IgD-negative memory B cell (primary cell): ENCODE measurements at places on chromosomes 1 and 21. TPM values are rescaled to one million over a fixed set of nuclear protein-coding genes. Genes with fewer than 3 reads are reported as not detected.

The APOBEC4 gene
- not detected for polyA plus RNA-seq

The ZSWIM5 gene
- 0.14 TPM for polyA plus RNA-seq

The TCHH gene
- not detected for polyA plus RNA-seq

The HCRTR1 gene
- not detected for polyA plus RNA-seq

The AMPD1 gene
- 0.21 TPM for polyA plus RNA-seq

The MRAP gene
- polyA plus RNA-seq, result not detected

The KCNN3 gene
- polyA plus RNA-seq, result 0.88 TPM

The SMG7 gene
- 34.4 TPM for polyA plus RNA-seq

The INTS11 gene
- polyA plus RNA-seq, result 65.8 TPM

The SPATA46 gene
- polyA plus RNA-seq, result not detected

The KRTAP24-1 gene
- polyA plus RNA-seq, result not detected

The RYR2 gene
- polyA plus RNA-seq, result not detected
